Fibroblast of villous mesenchyme (primary cell): ENCODE measurements at places on chromosomes 5 and 9. TPM values are rescaled to one million over a fixed set of nuclear protein-coding genes. Genes with fewer than 3 reads are reported as not detected.

SWI5 gene
- 26.7 and 31.1 TPM in 2 replicates for total RNA-seq

HTR1A gene
- not detected in 2 replicates for total RNA-seq

ODF2 gene
- total RNA-seq: 33.5 and 44.5 TPM in 2 replicates

- DNase-seq: peak; percentile 60
These were observed 99.5 kb downstream of the LHFPL2 start for GRCh38 chr5:78549043-78549442.

DNA sequence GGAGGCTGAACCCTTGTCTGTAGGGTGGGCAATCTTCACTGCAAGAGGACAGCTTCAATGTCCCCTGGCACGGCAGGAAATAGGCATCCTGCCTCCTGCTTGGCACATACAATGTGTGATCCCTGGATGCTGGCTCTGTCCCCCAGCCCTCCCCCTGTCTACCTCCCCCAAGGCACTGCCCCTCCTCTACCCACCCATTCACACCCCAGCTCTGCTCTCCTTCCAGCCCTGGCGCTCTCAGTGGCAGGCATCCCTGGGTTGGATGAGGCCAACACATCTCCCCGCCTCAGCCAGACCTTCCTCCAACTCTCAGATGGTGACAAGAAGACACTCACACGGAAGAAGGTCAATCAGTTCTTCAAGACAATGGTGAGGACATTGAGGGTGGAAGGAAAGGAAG is 24.1 kb upstream of the FOXI1 start:
- DNase-seq: no peak

DNA sequence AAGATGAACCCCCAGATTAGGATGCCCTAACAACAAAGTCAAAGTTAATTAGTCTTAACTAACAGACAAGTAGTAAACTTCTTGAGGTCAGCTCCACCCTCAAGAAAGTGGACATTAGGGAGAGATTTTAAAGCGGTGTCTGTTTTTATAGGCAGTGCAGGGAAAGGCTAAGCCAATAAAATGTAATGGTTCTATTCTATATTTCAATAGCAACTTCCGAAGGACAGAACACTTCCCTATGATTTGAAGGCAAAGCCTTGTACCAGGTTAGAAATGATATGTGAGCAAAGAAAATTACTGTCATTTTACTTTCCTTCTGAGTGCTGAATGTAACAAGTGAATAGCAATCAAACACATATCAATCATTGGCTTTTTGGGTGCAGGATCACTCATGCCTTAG is 455.2 kb downstream of the ISL1 start:
- DNase-seq: no peak

DNA sequence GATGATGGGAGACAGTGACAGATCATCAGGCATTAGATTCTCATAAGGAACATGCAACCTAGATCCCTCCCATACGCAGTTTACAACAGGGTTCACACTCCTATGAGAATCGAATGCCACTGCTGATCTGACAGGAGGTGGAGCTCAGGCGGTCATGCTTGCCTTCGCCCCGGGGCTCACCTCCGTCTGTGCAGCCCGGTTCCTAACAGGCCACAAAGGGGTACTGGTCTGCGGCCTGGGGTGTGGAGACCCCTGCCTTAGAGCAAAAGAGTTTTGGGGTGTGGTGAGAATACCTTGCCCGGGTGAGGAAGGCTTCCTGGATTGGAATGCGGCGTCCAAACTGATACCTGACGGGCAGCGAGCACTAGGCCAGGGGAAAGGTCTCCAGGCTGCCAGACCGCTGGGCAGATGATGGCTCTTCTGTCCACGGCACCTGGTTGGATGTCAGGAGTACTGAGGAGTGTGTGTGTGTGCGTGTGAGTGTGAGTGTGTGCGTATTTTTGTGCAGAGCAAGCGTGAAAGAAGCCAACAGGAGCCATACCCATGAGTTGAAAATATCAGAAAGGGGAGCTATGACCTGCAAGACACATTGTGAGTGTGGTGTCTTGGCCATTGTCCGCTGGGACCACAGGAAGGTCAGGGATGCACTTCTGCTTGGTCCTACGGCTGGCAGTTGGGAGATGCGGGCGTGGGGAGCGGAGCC is 55.4 kb downstream of the ACER2 start:
- DNase-seq: no peak

GRCh38 chr5:139605887-139606286 is 42.3 kb upstream of the CXXC5 start:
- no peak for DNase-seq

- no peak for DNase-seq
These were observed 306.9 kb upstream of the C9orf72 start for GRCh38 chr9:27880156-27880555.

DNA sequence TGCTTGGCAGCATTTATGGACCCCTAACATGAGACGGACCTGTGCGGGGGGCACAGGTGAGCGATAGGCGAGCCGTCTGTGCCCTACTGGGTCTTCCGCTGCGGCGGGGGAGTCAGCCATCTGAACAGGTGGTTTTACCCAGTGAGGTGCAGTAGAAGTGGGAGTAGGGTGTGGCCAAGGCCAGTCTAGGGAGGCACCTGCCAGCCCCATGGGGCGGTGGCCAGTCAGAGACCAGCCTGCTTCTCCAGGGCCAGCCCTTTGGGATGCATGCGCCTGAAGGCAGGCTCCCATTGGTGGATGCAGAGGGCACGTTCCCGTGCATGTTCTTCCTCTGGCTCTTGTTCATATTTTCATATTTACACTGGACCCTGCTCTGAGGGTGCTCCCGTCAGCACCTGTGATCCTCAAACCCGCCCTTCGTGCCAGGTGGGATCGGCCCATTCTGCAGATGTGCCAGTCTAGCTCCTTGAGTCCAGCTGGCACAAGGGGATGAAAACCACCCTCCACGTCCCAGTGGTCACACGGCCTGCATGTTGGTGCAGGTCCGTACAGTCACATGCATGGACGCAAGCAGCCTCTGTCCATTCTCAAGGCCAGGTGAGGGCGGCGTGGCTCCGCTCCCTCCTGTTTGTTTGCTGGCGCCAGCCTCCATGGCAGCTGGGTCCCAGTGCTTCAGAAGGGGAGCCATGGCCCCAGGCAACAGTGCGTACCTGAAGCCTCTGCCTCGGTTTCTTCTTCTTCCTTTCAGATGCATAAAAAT is 9.0 kb downstream of the COL5A1 start:
- DNase-seq: no peak

DNA sequence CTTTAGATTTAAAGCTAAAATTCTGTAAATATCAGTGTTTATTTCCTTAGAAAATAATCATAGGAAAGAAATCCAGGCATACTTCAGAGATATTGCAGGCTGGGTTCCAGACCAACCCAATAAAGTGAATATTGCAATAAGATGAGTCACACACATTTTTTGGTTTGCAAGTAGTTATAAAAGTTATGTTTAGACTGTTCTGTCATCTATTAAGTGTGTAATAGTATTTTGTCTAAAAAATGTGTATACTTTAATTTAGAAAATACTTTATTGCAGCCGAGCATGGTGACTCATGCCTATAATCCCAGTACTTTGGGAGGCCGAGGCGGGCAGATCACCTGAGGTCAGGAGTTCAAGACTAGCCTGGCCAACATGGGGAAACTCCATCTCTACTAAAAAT is 6.9 kb upstream of the RIC1 start:
- peak; percentile 92 for DNase-seq
